Astrocyte of the spinal cord (primary cell): ENCODE measurements at places on chromosomes 2 and 18.

DNA sequence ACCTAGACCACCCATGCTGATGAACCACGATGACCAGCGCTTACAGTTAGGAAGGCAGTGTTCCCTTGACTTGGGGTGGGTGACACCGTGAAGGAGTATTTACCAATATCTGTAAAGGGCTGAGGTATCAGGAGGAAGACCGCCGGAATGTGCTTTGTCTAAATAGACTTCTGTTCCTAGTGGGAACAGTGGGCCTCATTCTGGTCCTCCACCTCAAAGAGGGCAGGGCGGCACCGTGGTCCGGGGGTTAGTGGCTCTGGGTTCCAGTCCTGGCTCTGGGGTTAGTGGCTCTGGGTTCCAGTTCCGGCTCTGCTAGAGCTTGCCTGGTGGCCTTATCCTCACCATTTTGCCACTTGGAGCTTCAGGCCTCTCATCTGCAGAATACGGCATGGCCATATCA lies 91.6 kb upstream of the SMAD2 start:
- DNase-seq, result no peak

DNA sequence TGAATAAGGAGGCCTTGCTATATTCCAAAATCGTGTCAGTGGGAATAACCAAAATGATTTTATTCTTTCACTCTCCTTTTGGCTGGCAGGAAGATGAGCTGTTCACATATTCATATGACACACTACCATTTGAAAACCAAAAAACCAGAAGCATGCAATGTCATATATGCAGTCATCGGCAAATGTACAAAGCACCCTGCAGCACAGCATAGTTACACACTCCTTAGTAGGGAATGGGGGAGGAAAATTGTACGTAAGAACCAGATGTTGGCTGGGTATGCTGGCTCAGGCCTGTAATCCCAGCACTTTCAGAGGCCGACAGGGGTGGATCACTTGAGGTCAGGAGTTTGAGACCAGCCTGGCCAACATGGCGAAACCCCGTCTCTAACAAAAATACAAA lies 176.6 kb downstream of the GFPT1 start:
- no peak for DNase-seq

DNA sequence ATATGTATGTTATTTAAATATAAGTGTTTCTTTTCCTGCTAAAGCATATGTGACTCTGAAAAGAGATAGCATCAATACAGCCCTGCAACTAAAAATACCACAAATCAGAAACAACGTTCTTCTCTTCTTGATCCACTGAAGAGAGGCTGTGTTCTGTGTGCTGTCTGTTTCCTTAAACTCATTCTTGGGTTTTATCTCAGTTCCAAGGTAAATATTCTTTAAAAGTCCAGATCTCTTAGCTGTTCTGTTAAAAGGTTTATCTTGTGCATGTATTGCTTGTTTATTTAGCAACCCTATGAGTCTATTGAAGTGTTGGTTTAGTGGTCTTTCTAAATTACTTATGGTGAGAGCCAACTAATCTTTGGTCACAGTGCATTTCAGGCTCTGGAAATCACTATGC lies 173.3 kb upstream of the NT5C1B start:
- DNase-seq, result peak; percentile 68

DNA sequence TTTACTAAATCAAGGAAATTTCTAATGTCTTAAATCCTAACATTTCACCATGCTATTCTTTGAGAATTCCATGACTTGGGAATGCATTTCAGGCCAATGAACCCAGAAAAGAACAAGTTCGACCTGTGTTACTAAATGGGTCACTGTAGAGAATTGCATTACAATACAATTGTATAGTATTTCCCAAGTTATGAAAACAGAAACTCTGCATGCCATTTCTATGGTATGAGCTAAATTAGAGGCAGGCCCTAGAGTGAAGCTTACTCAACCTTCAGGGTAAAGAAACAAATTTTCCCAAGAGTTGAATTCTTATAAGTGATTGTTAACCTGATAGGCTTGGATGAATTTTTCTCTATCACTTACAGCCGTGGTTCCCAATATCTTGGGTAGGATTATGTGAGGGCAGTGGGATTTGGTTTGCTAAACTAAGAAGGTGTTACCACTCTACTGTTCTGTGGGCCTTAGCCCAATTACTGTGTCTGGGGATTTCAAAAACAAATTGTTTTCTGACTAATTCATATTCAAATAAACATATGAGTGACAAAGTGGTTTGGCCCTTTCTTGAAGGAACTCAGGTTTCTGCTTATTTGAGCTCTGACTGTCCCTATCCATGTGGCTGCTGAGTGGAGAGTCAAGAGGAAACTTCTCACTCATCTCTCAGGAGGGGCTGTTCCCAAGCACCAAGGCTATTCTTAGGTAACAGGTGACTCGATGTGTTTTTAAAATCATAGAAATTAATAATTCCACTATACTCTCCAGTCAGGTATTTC lies 11.2 kb upstream of the SERPINB7 start:
- no peak for DNase-seq
